ENCODE measurements at places on chromosomes 7 and 10. TPM values are rescaled to one million over a fixed set of nuclear protein-coding genes. Genes with fewer than 3 reads are reported as not detected.

The NKX1-2 gene
- total RNA-seq = not detected

The HOXA9 gene
- total RNA-seq = 62.9 TPM

The C10orf67 gene
- not detected for total RNA-seq

The ST8SIA6 gene
- total RNA-seq = 0.51 TPM

The RBM17 gene
- 148 TPM for total RNA-seq

The DNAH11 gene
- 0.69 TPM for total RNA-seq

The VWA2 gene
- not detected for total RNA-seq

The MEIG1 gene
- not detected for total RNA-seq

The H2BK1 gene
- total RNA-seq = not detected
